ENCODE measurements at places on chromosomes 11 and 22.

DNA sequence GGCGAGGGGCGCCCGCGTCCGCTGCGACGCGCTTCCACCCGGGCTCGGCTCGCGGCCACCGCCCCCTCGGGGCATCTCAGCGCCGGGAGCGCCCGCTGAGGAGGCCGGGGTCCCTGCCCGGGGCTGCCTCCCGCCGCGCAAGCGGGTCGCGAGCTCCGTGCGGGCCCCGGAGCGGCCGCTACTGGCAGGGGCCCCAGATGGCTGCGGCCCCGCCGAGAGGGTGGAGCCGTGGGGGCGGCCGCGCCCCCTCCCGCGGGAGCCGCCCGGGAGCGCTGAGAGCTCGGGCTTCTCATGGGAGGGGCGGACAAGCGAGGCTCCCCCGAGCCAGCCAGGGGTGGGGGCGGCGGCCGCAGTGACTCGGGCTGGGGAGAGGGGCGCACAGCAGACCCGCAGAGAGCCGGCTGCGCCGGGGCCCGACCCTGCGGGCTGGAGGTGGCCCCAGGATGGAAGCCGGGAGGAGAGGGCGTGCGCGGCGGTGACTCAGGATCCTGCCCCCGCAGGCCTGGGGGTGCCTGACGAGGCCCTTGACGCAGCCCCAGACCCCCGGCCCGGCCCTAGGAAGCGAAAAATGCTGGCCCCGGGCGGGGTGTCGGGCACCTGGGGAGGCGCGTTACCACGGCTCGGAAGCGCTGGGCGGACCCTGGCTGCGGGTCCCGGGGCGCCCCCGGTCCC lies 603 bp upstream of the ZFTA start:
- DNase-seq: no peak

DNA sequence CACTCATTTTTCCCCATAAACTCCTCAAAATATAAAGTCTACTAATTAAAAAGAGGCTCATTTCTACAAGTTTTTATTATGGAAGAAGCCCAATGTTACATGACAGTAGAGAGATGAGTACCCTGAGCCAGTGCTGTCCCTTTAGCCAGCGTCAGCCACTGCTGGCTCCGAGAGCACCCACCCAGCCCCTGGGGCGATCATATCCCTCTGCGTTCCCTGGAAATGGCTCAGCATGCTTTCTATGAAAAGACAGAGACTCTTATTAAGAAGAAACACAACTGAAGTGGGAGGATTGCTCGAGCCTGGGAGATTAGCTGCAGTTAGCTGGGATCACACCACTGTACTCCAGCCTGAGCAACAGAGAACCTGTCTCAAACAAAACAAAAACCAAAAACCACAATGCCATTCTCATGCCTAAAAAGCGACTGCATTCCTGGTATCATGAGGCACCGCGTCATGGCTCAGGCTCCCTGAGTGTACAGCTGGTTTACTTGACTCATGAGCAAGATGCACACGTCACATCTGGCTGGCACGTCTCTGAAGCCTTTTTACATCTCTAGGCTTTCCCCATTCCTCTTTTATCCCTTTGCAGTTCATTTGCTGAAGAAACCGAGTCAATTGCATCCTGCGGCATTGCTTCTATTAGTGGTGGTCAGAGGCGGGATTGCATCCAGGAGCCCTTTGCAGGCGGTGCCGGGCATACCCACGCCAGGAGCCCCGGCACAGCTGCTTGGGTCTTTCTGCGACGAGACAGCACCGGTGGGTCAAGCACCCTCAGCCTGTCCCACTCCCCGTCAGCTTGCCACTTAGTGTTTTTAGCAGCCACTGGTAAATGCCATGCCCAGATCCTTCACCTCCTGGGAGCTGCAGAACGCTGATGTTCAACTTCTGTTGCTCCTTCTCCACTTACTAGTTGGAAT lies 119.9 kb downstream of the CTTN start:
- DNase-seq: no peak

DNA sequence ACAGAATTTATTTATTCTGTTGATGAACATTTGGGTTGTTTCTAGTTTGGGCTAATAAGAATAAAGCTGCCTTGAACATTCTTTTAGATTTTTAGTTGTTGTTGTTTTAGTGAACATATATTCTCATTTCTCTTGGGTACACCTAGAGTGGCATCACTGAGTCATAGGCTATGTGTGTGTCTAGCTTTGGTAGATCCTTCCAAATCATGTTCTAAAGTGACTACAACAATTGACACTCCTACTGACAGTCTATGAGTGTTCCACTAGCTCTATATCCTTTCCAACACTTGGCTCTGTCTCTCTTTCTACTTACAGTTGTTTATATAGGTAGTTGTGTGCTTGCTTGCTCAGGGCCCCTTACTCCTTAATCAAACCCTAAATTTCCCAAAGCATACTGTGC lies 346.0 kb upstream of the NCAM1 start:
- no peak for DNase-seq

GRCh38 chr11:44950625-44951476 lies at the start of gene TP53I11:
TSS of gene TP53I11 (minus strand) at chr11:44950883. CDS start at chr11:44938335, 12,548 bp downstream.
- DNase-seq: no peak

DNA sequence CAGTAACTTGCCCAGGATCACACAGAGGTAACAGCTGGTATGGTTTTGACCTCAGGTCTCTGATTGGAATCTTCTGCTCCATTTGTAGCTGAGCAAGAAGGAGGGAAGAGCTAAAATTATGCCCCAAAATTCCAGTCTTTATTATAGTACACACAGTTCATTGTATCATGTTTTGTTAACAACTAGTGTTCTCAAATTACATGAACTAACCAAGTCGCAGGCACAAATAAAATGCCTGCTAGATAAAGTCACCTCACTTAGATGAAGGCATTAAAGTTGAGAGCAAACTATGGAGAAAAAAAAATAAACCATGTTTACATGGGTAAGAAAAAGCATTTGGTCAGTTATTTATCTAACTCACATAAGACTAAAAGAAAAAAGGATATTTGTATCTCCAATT lies 58.8 kb downstream of the PDGFD start:
- no peak for DNase-seq

GRCh38 chr22:44218071-44218470 lies 37.3 kb downstream of the PARVG start:
- no peak for DNase-seq

DNA sequence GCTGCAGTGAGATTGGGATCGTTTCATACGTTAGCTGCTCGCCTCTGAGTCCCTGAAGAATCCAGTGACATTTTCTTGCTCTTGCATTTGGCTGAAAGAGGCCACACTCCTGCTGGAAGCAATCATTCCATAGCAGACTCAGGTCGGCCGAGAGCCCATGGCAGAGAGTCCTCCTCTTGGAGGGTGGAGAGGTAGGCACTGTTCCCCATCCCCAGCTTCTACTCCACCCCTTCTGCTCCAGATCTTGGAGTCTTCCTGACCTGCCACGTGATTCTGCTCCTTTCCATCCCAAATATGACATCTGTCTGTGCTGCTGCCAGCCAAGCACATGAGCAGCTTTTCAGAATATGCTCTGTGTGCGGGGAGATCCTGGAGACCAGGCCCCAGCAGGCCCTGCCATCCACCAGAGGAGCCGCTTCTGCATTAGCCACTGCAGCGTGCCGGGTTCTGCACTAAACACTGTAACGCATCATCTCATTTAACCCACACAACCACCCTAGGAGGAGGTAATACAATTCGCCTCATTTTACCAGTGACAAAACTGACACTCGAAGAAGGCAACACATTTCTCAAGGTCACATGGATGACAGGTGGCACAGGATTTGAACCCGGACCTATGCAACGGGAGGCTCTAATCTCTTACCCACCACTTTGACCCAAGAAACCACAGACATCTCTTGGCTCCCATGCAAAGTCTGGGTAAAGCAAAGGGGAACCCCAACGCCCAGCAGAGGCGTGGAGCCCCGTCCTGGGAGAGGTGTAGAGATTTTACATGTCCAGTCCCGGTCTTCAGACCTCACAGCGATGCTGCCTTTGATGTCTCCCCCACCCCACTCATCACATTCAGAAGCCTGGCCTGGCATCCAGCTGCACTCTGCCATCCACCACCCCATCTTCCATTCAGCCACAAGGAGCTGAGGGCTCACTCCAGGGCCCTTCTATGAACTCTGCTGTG lies 78.8 kb downstream of the FEZ1 start:
- DNase-seq: no peak

- no peak for DNase-seq
Observed at GRCh38 chr11:73330569-73331093, 22.6 kb downstream of the ARHGEF17 start.

GRCh38 chr11:99937330-99937729 lies 749.8 kb upstream of the ARHGAP42 start:
- DNase-seq: no peak

DNA sequence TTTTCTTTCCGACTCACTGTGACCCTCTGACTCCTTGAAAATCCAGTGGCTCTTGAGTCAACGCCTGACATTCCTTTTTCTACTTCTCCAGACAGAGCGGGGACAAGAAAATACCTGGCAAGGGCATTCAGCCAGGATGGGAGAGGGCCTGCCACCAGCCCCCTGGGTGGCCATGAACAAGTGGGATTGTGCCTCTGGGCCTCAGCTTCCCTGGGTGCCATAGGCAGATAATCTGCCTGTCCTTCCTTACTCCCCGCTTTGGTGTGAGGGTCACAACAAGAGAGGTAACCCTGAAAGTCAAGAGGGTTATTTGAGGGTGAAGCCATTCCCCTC lies 613.9 kb upstream of the CADM1 start:
- DNase-seq: no peak

GRCh38 chr11:23317816-23318215 lies 457.5 kb upstream of the CCDC179 start:
- DNase-seq: no peak

DNA sequence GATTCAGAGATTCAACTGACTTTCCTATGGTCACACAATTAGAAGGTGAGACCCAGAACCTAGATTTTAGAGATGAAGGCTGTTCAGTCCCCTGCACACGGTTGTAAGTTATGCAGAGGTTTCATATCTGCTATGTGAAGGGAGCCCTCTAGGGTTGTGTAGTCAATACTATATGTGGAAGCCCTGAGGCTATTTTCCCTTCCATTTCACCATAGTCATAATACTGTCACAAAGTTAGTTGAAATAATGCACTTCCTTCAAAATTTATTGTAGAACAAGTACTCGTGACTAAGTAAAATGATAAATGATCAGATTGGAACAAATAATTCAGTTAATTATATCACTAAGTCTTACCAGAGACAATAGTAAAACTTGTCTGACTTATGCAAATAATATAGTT lies 48.8 kb downstream of the ENDOD1 start:
- peak; percentile 57 for DNase-seq

DNA sequence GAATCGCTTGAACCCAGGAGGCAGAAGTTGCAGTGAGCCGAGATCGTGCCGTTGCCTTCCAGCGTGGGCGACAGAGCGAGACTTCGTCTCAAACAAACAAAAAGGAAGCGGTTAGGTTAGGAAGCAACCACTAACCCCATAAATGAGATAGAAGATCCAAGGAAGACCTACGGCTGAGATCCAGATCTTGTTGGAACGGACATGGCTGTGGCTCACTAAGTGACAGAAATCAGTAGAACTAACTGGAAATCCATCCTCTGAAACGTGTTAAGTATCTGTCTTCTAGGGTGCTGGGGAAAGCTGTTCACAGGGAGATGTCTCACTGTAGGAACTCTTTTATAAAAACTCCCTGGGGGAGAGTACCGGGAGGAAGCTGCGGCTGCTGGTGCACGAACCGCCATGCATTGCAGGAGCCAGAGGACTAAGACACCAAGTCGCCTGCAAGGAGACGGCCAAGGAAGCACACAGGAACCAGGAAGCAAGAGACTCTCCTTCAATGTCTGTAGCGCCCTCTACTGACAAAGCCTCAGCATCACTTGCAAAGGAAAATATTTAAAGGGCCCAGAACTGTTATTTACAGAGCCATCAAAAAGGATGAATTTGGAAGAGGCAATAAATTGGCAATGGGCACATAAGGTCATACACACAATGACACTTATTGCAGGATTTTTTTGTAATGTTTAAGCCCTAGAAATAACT lies 16.9 kb upstream of the SPTY2D1 start:
- DNase-seq: peak; percentile 96

- no peak for DNase-seq
Observed at GRCh38 chr11:35629914-35630313, 11.7 kb downstream of the FJX1 start.

- no peak for DNase-seq
Observed at GRCh38 chr11:46741600-46742484, 22.8 kb downstream of the F2 start.

DNA sequence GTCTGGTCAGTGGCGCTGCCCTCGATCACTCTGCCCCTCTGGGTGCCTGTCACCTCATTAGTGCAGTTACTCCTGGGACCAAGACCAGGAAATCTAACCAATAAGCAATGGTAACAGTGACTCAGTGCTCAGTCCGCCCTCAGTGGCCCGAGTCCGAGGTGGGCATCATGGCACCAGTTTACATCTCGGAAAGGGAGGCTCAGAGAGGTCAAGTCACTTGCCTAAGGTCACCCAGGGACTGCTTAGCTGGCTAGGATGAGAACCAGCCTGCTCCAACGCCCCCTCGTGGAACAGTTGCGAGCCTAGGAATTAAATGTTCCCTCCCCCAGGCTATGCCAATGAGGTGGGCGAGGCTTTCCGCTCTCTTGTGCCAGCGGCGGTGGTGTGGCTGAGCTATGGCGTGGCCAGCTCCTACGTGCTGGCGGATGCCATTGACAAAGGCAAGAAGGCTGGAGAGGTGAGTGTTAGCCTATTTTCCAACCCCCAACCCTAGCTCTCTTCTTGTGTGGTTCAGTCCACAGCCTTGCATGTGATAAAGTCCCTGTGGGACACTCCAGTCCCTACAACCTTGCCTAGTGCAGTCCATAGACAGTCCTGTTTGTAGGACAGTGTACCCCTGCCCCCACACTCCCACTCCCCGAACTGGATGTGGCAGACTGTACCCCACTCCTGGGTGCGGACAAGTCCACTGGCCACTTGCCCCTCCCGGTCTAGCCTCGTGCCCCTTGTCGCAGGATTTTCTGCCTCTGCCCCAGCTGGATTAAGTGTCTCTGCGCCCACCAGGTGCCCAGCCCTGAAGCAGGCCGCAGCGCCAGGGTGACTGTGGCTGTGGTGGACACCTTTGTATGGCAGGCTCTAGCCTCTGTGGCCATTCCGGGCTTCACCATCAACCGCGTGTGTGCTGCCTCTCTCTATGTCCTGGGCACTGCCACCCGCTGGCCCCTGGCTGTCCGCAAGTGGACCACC lies 1.1 kb downstream of the MTFP1 start:
- DNase-seq: peak; percentile 73

GRCh38 chr11:2837096-2837601 lies 48.4 kb downstream of the CDKN1C start:
- no peak for DNase-seq

DNA sequence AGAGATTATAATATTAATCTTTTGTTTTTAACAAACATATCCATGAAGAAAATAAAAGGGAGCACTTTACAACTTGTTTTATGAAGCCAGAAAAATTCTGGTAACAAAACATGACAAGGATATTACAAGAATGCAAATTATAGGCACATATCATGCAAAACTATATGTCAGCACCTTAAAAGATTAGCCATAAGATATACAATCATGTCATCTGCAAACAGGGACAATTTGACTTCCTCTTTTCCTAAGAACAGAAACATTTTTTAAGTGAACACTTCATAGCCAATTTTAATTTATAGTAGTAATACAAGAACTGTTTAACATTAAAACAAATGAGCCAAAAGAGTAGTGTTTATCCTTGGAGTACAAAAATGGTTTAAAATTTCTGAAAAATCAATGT lies 916.5 kb upstream of the CNTN5 start:
- DNase-seq: peak; percentile 7

All from Kasumi-1 (cell line).